Effector memory CD4-positive, alpha-beta T cell (primary cell): ENCODE measurements at places on chromosomes 6 and 20.

GRCh38 chr20:24935140-24935539 is 13.9 kb upstream of the CST7 start:
- DNase-seq, result no peak

GRCh38 chr20:50308513-50309279 is 118.1 kb downstream of the CEBPB start:
- DNase-seq, result no peak

DNA sequence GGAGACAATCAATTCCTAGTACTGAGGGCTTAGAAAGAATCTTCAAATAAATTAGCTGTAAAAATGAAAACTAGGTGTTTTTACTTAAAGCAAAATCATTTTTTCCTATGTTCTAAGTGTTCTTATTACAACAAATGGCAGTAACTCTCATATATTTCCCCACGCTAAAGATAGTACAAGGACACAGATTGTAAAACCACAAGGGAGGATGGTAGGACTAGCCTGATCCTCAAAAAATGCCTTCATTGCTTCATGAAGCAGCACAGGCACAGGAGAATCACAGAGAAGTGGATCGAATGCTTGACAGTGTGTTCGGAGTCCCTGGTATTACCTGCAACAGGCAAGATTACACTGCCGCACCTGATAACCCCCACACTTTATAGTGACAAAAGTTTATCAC is 58.5 kb downstream of the SAMD3 start:
- no peak for DNase-seq

GRCh38 chr6:39035681-39036080 is 12.9 kb upstream of the GLP1R start:
- no peak for DNase-seq

DNA sequence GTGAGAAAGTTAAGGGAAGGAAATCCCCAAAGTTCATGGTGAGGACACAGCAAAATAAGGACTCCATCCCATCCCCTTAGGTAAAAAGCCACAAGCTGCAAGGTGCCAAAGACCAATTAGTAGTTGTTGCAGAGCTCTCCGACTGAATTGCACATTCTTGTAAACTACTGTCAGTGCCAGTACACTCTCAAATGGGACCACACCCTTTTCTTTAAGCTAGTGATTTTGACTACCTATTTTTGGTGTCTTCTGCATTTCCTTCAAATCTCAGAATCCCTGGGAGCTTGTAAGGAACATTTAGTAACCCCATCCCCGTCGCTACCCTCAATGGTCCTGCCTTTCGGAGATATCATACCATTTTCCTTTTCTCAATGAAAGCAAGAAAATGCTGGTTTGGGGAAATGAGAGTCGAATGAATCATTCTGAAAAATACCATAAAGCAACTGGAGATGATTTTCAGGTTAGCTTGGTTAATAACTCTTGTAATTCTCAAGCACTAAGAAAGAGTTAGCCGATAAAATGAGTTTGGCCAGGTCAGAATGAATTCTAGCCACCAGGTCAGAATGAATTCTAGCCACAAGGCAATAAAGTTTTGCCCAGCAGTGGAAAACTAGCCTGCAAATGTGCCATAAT is 5.2 kb upstream of the HMGN3 start:
- DNase-seq, result no peak

GRCh38 chr20:13264907-13265306 is 43.8 kb downstream of the ISM1 start:
- DNase-seq, result no peak

DNA sequence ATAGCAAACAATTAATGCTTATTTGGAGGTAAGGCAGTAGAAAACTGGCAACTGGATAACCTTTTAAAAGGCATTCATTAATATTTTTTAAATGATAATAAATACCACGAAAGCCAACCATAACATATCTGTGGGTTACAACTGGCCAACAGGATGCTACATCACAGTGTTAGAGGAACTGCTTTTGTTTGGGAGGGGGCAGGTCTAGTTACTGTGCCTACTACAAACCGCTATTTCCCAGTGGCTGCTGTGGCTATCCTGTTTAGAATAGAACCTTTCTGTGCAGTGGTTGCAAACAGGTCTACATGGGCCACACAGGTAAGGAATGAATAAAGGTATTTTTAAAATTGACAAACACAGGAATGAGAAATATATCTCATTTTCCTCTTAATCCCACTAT is 976 bp downstream of the PIGT start:
- DNase-seq, result no peak

- DNase-seq, result no peak
Observed at GRCh38 chr20:63807654-63808053, 23.4 kb downstream of the ZBTB46 start.
